ENCODE measurements at places on chromosomes 5 and 9.

GRCh38 chr5:172523146-172523745 is 68.9 kb upstream of the SH3PXD2B start:
- no peak for DNase-seq

DNA sequence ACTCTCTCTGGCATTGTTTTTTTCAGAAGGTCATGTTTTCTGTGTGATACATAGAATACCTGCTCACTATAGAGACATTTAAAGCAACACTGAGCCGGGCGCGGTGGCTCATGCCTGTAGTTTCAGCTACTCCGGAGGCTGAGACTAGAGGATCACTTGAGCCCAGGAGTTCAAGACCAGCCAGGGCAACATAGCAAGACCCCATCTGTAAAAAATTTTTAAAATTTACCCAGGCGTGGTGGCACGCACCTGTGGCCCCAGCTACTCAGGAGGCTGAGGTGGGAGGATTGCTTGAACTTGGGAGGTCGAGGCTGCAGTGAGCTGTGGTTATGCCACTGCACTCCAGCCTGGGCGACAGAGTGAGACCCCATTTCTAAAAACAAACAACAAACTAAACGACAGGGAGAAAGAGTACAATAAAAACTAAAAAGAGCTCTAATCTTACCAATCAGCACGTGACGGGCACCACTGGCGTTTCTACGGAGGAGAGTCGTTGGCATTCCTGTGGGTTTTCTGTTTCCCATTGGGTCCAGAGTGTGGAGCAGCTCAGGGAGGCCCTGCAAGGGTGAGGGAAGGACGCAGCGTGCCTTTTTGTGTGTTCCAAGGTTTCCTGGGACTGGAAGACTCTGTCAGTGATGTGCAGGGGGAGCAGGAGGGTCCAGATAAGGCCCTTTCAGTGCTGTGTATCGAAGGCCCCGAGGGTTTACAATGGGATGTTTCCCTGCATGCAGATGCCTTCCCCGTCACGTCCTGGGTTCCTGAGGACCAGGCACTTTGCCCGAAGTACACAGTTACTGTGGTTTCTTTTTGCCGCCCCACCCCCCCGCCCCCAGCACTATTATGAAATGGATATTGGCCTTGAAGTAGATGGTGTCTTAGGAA is 7.2 kb upstream of the RNU6ATAC start:
- no peak for DNase-seq

- no peak for DNase-seq
Observed at GRCh38 chr5:172144291-172144815, 43.7 kb downstream of the STK10 start.

- no peak for DNase-seq
Observed at GRCh38 chr9:69393425-69393824, 68.4 kb downstream of the ENTREP1 start.

GRCh38 chr5:122306461-122306860 is 5.6 kb upstream of the SNCAIP start:
- no peak for DNase-seq

GRCh38 chr5:97839341-97840086 is 656.5 kb upstream of the RIOK2 start:
- DNase-seq, result no peak

GRCh38 chr9:78578072-78578471 is 281.1 kb downstream of the PSAT1 start:
- DNase-seq, result no peak

- no peak for DNase-seq
Observed at GRCh38 chr9:126386088-126386487, 59.5 kb downstream of the MVB12B start.

- peak; percentile 28 for DNase-seq
Observed at GRCh38 chr9:92607088-92607487, 62.8 kb downstream of the IPPK start.

GRCh38 chr9:71916834-71917534 is 5.5 kb downstream of the C9orf85 start:
- DNase-seq, result peak; percentile 35

- DNase-seq, result no peak
Observed at GRCh38 chr9:110669433-110669832, 842 bp downstream of the MUSK start.

GRCh38 chr9:15389173-15389572 is 33.5 kb upstream of the SNAPC3 start:
- DNase-seq, result no peak

DNA sequence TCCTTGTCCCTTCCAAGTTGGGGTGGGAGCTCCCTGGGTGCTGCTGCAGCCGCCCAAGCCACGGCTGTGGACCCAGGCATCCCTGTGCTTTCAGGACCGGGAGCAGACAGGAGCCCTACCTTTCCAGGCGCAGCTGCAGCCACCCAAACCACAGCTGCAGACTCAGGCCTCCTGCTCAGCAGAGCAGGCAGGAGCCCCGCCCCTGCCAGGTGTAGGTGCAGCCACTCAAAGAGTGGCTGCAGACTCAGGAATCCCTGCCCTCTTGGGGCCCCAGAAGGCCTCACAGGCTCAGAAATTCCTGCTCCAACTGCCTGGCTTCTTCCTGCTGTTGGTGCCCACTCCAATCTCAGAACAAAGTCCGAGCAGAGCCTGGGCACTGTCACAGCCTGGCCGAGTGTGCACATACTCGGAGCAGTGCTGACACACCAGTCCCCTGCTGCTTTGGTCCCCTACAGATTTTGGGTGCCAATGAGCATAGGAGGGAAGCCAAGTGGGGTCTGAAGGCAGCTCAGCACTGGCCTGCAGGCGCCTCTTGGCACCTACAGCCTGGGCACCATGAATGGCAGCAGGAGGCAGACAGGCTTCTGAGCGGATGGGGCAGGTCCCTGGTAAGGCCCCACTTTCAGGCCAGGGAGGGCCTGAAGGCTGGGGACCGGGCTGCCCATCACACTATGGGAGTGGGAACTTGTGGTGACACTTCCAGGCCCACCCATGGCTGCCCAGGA is 6.0 kb upstream of the TESK1 start:
- no peak for DNase-seq

DNA sequence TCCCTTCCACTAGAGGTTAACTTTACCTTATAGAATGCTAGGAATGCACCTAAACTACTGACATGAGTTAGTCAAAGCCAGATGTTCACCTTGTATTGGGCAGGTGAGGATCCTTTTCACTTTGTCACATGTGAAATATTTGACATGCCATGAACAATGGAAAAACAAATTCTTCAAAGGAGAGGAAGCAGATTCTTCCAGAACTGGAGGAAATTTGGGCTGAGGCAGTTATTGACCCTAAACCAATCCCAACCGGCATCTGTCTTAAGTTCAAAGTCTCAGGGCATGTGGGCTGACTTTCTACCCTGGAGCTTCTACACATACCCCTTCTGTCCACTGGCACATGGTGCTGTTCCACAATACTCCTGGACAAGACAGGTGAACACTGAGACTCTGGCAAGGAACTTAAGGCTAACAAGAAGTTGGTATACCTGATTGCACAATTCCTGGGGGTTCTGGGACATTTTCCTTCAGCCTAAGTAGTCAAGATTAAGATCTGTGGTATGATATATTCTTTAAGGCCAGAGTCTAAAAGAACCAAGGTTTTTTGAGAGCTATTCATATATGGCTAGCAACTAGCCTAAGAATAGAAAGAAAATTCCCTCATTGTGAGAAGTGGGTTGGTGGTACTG is 2.6 kb downstream of the VLDLR start:
- no peak for DNase-seq

- DNase-seq, result no peak
Observed at GRCh38 chr5:106489004-106489403, 1181.7 kb downstream of the EFNA5 start.

DNA sequence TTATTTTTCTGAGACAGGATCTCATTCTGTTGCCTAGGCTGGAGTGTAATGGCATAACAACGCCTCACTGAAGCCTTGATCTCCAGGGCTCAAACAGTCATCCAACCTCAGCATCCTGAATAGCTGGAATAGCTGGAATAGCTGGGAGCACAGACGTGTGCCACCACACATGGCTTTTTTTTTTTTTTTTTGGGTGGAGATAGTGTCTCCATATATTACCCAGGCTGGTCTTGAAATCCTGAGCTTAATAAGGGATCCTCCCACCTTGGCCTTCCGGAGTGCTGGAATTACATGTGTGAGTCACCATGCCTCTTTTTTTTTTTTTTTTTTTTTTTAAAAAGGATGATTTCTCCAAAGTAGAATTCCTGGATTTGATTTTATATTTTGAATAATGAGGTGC is 60.7 kb downstream of the NSD1 start:
- DNase-seq, result no peak

DNA sequence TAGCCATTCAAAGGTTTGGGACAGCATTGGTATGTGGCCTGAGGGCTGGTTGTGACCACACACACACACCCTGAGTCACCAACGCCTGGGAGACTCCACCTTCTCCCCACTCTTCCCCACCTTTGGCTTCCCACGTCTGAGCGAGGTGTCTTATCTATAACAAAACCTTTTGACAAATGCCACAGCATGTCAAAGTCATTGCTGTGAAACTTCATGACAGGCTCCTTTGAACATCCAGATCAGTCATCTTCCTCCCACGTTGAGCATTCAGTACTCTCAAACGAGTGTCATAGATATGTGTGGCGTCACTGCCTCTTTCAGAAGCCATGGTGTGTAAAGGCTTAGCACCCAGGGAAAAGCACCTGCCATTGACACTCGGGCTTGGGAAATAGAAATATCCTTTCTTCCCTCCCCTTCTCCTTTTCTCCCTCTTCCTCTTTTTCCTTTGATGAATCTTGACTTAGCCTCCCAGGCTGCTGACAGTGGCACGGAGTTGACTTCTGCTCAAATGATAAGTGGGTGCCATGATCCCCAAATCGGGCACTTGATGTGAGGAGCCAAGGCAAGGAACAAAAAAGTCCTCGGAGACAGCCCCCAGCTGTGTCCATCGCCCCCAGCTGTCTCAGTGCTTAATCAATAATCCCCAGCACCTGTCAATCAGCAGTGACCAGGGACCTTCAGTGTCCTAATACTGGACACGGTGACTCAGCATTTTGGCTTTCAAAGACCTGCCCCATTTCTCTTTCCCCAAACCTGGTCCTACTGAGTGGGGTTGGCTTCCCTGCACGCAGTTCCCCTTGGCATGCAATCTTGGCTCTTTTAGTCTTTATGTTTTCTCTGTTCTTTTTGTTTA is 114.8 kb downstream of the FGF18 start:
- DNase-seq, result peak; percentile 2

- DNase-seq, result no peak
Observed at GRCh38 chr9:130846487-130847305, 11.6 kb downstream of the ABL1 start.

GRCh38 chr9:96193236-96193755 is 108.7 kb downstream of the HSD17B3 start:
- DNase-seq, result no peak

DNA sequence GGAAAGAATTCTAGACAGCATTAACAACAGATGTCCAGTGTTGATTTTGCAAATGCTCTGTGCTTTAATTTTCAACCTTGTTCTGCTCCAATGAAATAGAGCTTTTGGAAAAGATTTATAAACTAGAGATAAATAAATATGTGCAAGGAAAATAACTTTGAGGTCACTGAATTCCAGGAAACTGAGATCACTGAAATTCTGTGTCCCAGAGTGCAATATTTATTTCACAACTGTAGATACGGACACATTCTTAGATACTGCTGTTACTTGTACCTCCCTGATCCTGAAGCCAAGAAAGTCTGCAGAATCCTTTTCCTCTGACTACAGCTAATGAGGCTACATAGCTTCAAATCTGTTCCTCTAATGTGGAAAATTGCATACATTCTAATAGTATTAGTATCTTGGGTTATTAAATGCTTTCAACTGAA is 222.9 kb downstream of the DOCK8 start:
- DNase-seq, result no peak

DNA sequence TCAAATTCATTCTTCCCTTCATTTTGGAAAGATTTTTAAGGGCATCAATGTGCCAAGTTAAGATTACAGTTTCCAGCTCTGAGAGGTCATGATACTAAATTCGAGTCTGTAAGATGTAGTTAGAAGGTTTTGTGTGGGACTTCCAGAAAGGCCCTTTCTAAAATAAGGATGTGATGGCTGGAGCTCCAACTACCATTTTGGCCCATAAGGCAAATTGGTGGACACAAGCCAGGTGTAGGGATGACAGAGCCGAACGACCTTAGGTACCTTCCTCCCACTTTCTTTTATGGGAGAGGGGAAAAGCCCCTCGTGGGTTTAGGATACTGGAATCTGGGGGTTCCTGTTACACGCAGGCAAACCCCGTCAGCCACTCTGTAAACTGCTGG is 54.3 kb upstream of the PTPDC1 start:
- DNase-seq, result no peak

GRCh38 chr5:22223079-22223478 is 630.1 kb downstream of the CDH12 start:
- DNase-seq, result no peak

- DNase-seq, result peak; percentile 4
Observed at GRCh38 chr9:92480986-92481633, 1.2 kb downstream of the ASPN start.

DNA sequence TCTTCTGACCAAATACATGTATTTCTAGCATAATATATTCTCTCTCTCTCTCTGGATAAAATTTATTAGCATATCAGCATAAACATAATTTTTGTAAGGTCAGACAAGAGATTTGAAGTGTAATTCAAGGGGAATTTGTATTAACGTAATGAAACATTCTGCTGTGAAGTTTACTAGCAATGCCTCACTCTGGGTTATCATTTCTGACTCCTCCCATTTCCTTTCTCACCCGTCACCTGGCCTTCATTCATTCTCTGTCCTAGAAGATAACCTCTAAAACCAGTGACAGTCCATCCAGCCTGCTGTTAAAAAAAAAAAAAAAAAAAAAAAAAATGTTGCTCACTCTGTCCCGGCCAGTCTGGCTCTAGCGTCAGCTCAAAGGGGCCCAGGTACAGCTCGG is 27.1 kb downstream of the GRAMD2B start:
- DNase-seq, result no peak

GRCh38 chr5:16870878-16871277 is 65.2 kb downstream of the MYO10 start:
- DNase-seq, result no peak

- DNase-seq, result no peak
Observed at GRCh38 chr9:125766468-125767221, 19.5 kb downstream of the PBX3 start.

- no peak for DNase-seq
Observed at GRCh38 chr9:134216449-134216951, 52.1 kb upstream of the RNU6ATAC start.

DNA sequence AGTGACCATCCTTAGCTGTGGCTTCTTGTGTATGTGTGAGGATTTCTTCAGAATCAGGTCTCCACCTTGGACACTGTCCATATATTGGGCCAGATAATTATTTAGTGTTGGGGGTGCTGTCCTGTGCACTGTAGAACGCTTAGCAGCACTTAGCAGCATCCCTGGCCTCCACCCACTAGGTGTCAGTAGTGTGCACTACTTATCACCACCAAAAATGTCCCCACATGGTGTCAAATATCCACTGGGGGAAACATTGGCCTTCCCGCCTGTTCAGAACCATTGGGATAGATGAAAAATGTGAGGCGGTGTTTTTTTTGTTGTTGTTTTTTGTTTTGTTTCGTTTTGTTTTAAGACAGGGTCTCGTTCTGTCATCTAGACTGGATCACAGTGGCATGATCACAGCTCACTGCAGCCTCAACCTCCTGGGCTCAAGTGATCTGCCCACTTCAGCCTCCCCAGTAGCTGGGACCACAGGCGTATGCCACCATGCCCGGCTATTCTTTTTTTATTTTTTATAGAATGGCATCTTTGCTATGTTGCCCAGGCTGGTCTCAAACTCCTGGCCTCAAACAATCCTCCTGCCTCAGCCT is 67.7 kb downstream of the TENT4A start:
- peak; percentile 49 for DNase-seq
